Osteoblast (primary cell): ENCODE measurements at places on chromosomes 16 and 17. TPM values are rescaled to one million over a fixed set of nuclear protein-coding genes. Genes with fewer than 3 reads are reported as not detected.

DNA sequence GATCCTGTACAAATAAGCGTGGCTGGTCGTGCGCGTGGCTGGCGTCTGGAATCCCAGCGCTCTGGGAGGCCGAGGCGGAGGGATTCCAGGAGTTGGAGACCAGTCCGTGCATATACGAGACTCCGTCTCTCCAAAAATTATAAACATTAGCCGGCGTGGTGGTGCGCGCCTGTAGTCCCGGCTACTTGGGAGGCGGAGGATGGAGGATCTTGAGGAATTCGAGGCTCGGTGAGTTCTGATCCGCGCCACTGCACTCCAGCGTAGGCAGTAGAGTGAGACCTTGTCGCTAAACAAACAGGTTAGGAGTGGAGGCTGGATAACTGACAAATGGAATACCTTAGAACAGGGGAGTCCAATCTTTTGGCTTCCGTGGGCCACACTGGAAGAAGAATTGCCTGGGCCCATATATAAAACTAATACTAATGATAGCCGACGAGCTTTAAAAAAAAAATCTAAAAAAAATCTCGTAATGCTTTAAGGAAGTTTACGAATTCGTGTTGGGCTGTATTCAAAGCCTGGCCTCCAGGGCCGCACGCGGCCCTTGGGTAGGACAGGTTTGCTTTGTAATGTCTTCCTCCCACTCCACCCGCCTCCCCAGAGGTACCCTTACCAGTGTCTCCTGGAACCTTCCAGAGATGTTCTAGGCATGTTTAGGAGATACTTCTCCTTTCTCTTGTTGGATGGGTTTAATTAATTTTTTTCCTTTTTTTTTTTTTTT, 909 bp upstream of the RSL1D1 start:
- H3K27ac ChIP-seq = peak overlapping the region; percentile 89
- no peak for DNase-seq
- no peaks in the 10 kb centered on the region for H3K27me3 ChIP-seq
- H3K4me3 ChIP-seq = peak overlapping the region; percentile 100

DNA sequence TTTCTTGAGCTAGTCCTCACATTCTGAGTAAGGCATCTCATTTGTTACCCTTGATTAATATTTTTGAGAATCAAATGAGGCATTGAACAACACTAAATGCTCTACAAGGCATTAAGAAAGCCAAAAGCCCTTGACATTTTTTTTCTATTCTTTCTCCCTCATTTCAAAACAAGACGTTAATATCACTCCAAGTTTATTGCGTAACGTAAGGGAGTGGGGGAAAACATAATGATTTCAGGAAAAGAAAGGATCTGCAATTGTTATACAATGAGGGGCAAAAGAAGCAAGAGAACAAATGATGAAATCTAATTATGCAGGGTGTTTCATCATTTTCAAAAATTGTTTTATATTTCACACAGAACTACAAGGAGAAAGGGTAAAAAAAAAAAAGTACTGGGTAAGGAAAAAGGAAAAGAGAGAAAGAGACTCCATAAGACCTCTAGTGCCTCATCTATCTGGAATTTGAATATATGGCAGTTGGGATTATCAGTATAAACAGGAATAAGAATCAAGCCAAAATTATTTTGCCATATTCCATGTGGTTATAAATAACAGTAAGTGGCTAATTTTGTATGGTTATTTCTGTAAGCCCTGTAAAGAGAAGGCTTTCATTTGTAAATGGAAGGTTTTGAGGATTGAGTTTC, 163.0 kb downstream of the ABCA8 start:
- H3K27me3 ChIP-seq = no peaks in the 10 kb centered on the region
- H3K4me1 ChIP-seq = peaks cover 43% of the 10 kb centered on the region
- no peak overlapping the region for H3K27ac ChIP-seq
- H3K36me3 ChIP-seq = no peaks in the 10 kb centered on the region

GRCh38 chr16:82050506-82050905, 15.5 kb downstream of the HSD17B2 start:
- no peak overlapping the region for H3K4me3 ChIP-seq
- no peak overlapping the region for H3K27ac ChIP-seq
- no peak for DNase-seq
- peaks cover 16% of the 10 kb centered on the region for H3K27me3 ChIP-seq
- H3K4me1 ChIP-seq = no peaks in the 10 kb centered on the region

GRCh38 chr16:23650674-23651416, 9.6 kb downstream of the DCTN5 start:
- H3K4me3 ChIP-seq = no peak overlapping the region
- H3K4me1 ChIP-seq = no peaks in the 10 kb centered on the region
- H3K27ac ChIP-seq = no peak overlapping the region
- H3K27me3 ChIP-seq = no peaks in the 10 kb centered on the region

DNA sequence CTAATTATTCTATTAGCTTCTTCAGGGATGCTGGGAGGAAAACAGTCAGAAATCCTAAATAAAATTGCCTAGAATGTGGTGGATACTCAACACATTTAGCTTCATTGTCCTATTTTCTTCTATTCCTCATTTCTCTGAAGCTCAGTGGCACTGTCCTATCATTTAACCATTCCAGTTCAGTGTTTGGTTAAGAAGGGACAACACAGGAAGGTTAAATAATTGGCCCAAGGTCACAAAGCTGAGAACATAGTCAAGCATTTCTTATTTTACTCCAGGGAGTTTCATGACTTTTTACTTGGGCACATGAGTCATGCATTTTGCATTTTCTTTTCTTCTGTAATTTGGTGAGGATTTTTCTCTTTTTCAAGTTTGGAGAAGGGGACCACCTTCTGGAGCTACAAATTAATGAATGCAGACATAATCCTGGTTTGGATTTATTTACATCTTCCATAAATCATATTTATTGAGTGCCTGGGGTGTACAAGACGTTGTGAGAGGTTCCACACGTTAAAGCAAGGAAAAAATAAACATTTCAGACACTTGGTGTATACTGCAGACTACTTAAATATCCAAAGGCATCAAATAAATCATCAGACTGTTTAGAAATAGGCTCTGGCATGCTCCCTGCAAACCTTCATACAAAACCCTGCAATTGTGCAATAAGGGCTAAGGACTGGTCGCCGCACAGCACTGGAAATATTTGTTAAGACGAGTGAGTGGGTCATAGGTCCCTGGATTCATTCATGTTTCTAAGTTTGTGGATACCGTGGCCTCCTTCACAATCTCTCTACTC, 263.9 kb downstream of the MAF start:
- H3K4me1 ChIP-seq = no peaks in the 10 kb centered on the region
- no peaks in the 10 kb centered on the region for H3K36me3 ChIP-seq
- no peak overlapping the region for H3K27ac ChIP-seq
- H3K27me3 ChIP-seq = no peaks in the 10 kb centered on the region
- no peak for DNase-seq

RASL10B gene
- total RNA-seq = 2.7 and 4.0 TPM in 2 replicates

STH gene
- total RNA-seq = not detected in 2 replicates
